ENCODE measurements at places on chromosomes 6 and 20.

DNA sequence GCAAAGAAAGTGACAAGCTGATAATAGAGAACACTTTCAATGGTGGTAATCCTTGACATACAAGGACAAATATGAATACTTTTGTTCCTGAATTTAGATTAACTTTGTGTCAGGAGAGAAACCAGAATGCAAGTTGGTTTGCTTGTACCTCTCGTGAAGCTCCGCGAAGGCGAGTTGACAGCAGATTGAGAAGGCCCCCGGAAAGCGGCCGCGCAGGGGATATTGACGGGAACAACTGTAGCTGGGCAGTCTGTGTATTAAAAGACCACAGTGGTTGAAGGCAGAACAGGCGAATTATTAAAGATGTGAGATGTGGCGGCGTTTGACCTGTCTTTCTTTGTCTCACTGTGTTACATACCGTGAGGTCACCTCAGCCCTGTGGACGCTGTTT lies 175.8 kb upstream of the RALGAPA2 start:
- DNase-seq, result no peak

DNA sequence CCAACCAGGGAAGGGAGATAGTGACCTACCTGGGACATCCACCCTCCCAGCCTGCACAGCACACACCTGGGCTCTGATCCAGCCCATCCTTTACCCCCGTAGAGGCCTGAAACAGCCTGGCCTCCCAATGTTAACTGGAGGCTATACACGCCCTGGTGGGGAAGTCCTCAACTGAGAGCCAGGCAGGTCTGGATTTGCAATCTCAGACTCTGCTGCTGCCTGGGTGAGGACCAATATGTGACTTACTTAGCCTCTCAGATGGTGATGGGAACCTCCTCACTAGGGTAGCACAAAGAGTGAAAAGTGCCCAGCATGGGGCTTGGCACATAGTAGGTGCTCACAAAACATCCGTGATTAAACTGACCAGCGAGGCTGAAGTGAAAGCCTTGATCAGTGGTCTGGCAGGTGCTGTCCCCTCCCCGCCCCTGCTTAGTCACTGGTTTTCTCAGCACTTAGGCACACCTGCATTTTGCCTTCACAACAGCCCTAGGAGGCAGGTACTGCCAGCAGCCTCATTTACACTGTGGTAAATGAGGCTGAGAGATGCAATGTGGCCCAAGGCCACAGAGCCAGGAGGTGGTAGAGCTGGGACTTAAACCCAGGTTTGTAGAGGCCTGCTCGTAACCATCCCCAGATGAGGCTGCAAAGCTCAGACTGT lies 12.4 kb downstream of the PEDS1 start:
- no peak for DNase-seq

GRCh38 chr6:135606392-135606791 lies 108.9 kb upstream of the AHI1 start:
- no peak for DNase-seq

DNA sequence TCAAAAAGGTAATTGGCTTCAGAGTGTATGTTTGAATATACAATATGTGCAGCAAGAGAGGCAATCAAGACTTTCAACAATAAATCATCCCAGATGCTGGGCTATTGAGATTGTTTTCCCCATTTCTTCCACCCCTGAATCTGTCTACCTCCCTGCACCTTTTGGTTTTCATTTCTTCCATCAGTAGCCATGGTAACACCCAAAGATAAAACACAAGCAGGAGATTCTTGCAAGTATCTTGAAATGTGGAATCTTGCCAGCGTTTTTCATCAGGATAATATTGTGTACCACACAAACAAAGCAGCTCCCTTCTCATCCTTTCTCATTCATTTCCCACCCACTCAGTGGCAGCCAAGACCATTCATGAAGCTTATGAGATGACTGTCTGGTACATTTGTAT lies 73.0 kb upstream of the NRSN1 start:
- DNase-seq, result no peak

DNA sequence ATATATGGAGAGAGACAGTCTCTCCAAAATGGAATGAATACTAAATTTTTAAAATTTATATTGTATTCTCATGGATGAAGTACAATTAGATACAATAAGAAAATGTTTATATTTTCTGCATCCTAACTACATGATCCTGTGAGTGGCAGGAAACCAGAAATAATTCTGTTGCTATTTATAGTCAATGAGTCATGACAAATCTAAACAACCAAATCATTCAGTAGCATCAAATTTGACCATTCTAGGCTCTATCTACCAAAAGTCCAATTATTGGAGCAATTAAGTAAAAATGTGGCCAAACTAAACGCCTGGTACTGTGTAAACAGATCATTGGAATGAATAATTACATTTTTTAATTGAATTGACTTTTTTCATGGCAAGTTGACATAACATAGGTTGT lies 959.8 kb downstream of the EPHA7 start:
- DNase-seq, result no peak

DNA sequence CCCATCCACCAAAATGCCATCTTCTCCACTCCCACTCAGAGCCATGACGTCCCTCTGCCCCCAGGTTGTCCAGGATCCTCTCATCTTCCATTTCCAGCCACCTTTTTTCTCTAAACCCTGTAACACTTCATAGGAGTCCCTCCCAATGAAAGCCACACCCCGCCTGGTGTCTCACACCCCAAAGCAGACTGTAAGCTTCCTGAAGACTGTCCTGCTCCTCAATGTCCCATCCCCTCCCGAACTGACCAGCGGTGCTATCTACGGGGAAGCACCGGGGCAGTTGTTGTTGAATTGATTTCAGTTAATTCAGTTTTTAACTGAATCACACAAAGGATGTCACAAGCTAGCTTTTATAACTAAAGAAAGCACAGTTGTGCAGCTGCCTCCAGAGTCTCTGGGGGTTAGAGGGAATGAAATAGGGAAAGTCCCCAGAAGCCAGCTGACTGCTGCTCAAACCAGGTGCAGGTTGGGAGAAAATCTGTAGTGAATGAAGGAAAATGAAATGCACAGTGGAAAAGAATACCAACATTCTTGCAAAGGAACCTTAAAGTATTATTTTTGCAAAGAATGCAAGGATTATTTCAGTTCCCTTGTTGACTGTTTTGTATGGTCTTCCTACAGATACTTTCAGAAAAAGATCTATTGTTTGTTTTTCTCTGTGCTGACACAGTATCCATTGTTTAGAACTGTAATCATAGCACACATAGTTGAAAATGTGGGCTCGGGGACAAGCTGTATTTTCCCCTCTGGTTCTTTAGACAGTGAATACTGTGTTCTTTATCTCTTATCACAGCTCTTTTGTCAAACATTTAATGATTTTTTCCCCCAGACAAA lies 222.6 kb upstream of the QKI start:
- DNase-seq, result no peak

GRCh38 chr6:163940705-163941623 lies 526.4 kb downstream of the QKI start:
- no peak for DNase-seq

GRCh38 chr6:164106345-164106769 lies 691.8 kb downstream of the QKI start:
- DNase-seq, result no peak

Data from NCI-H2081 treated with DMSO at 0.1 percent for 48 hours (cell line).